ENCODE measurements at places on chromosomes 1 and 21.

DNA sequence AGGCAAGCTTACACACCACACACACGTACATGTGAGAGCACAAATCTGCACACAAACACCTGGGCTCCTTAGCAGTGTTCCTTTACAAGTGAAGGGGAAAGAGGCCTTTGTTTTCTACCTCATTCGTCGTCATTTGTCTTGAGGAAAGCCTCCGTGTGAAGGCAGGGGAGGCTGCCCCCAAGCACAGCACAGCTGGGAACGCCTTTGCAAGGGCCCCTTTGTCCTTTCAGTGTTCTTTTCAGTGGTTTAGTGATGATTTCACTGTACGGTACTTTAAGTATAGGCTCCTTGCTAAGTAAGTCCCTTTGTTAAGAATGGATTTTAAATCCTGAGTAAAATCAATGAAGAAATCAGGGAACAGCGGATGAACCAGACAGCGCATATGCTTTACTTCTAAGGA, 94.1 kb downstream of the PGBD5 start:
- no peak for DNase-seq

DNA sequence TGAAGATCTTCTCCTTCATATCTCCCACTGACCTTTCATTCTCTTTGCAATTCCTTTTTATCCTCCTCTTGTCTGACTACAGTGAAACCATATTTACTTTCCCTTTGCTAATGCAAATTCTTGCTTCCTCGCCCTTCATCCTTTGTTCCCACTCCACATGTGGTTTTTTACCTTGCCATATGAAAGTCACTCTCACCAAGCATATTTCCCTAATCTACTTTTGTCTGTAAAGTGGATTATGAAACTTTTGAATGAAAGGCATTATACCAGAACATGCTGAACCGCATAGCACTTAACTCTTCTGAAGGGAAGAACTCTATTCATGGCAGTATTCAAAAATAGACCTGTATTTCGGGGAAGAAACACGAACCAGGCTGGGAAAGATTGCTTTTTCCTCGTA, 8.0 kb upstream of the TMPRSS15 start:
- DNase-seq: no peak

DNA sequence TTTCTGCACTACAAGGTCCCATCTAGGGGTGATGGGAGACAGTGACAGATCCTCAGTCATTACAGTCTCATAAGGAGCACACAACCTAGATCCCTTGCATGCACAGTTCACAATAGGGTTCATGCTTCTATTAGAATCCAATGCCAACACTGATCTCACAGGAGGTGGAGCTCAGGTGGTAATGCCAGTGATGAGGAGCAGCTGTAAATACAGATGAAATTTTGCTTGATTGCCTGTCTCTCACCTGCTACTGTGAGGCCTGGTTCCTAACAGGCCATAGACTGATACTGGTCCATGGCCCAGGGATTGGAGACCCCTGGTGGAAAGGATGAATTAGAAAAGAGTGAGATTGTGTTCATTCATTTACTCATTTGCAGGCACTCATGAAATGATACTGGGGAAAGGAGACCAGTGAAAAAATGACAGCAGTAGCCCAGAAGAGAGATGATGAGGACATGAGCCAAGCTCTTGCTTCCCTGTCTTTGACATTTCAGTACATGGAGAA, 251.6 kb upstream of the DUSP10 start:
- no peak for DNase-seq

DNA sequence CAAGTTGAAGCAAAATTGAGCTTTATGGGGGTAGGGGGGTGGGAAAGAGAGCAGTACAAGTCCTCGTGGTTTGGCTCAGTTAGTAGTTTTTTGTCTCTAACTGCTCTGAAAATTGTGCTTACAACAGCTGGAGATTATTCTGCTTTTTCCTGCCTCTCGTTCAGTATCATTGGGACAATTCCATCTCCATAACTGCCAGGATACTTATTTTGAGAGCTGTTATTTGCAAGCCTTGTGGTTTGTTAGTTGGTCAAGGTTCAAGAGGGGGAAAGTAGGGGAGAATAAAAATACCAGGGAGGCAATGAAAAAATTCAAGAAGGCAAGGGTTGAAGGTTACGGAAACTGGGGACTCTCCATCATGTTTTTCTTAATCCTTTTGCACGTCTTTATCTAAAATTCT, 811.8 kb upstream of the ADGRL2 start:
- no peak for DNase-seq

DNA sequence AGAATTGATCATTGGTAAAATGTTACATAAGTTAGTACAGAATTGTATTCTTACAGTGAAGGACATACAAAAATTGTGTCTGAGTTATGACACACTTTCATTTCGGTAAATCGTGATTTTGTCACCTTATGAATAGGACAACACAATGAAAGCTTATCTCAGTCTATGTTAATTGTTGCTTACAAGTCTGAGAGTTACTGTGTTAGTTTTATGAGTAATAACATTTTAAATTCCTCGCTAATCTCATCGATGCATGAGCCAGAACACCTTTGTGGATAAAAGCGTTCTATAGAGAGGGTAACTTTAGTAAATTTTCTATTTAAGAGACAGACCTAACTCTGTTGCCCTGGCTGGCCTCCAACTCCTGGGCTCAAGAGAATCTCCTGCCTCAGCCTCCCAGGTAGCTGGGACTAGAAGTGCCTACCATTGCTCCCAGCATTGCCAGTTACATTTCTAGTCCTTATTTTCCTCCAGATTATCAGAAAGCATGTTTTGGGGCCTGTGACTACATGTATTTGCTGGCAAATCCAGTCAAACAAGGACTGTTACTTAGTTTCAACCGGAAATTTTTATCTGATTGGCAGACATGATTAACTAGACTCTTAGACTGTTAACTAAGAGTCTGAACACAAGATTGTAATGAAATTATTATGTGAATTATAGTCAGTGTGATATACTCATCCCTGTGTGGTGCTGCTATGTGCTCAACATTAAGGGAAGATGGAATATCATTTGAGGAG, 3.0 kb downstream of the PRRC2C start:
- no peak for DNase-seq

- no peak for DNase-seq
Measured at GRCh38 chr1:32749332-32749731, 46.8 kb upstream of the SYNC start.

- no peak for DNase-seq
Measured at GRCh38 chr1:40059338-40059959, 18.9 kb downstream of the CAP1 start.

DNA sequence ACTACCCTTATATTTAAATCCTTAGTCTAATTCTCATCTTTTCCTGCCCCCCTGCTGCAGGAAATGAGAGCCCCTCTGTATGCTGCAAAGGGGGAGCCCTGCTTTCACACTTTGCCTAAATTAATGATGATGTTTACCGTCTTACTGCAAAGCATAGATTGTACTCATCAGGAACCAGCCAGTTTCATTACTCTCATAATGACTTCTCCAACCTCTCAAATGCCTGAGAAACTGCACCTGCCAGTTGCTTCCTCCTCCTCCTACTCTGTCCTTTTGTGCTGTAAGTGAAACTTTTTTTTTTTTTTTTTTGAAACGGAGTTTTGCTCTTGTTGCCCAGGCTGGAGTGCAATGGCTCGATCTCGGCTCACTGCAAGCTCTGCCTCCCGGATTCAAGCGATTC, 101.7 kb downstream of the ADSS2 start:
- DNase-seq: no peak

DNA sequence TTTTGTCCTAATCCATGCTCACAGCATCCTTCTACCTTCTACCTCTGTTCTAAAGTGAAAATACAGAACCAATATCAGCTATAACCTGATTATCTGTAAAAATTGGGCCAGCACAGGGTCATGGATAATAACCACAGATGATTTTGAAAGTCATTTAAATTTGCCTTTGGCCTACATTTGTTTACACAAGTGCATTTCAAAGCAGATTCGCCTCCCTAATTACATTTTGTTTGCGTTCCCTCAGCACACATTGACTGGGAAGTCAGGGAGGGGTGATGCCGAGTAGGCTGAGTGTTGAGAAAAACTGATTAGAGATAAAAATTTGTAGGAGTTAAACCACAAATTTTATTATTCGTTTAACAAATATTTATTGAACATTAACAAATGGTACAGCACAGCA, 19.2 kb upstream of the RGS8 start:
- DNase-seq: no peak

DNA sequence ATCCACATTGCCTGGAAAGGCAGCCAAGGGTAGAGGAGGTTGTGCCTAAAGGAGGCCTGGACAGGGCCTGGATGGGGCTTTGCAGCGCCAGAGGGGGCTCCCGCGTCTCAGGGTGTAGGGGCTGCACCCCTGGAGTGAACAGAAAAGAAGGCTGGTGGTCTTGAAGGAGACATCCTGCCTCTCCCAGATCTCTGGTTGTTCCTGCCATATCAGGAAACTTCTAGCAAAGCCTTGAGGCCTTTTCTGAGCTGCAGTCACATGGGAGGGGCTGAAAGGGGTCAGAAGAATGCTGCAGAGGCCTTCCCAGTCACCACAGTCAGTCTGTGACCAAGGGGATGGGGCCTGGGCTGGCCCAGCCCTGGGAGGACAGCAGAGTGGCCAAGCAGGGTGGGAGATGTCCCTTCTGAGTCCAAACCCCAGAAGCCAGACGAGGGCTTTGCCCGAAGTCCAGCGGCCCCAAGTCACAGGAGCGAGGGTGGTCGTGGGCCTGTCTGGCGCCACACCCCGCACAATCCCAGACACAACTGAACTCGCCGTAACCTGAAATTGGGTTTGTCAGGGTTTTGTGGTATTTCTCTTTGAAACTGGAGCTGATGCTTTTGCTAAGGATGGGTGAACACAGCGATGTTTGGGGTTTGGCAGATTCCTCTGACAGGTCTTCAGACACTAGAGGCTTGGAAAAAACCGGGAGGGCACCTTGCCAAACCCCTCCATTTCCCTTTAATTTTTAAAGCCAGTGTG, 29.6 kb downstream of the SIM2 start:
- DNase-seq: no peak

Data from AG04449 (cell line).